ENCODE measurements at places on chromosomes 5 and 9. TPM values are rescaled to one million over a fixed set of nuclear protein-coding genes. Genes with fewer than 3 reads are reported as not detected.

Gene MARCHF11
- not detected for total RNA-seq

Gene NRG2
- 0.77 TPM for total RNA-seq

Gene PTPN3
- total RNA-seq = 0.12 TPM

Gene ARID3C
- total RNA-seq = 0.22 TPM

Gene MCTP1
- 36.5 TPM for total RNA-seq

Gene PCDHGA6
- total RNA-seq = 3.2 TPM

Gene TRPM3
- 0.77 TPM for total RNA-seq

Gene NEURL1B
- 11.4 TPM for total RNA-seq

Data from uterine smooth muscle cell (primary cell).